Neural progenitor cell (in vitro differentiated cells): ENCODE measurements at places on chromosomes 3 and 15.
A peak's percentile ranks its signal among the peaks of the same experiment; 100 is the strongest.

DNA sequence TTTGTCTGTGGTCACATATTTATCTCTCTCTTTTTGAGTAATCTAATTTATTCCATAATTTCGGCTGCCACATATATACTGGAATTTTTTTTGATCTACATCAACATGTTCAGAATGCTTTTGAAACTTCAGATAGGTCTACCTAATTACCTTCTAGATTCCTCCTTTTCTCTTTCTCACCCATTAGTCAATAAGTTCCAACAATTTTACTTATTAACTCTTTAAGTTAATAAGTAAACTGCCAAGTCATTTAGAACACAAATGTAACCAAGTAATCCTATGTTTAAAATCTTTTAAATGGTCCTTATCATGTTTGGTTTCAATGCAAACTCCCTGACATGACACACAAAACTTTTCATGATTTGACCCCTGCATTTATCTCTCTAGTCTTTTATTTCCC lies 410.5 kb downstream of the UNC13C start:
- no peak for DNase-seq

GRCh38 chr3:33187368-33187634 lies 31.3 kb downstream of the SUSD5 start:
- no peak for DNase-seq

GRCh38 chr3:123038751-123039150 lies 11.2 kb upstream of the SEMA5B start:
- DNase-seq: no peak

- DNase-seq: peak; percentile 86
Observed at GRCh38 chr3:157532529-157533297, 29.5 kb upstream of the VEPH1 start.

- no peak for DNase-seq
Observed at GRCh38 chr3:3353153-3353552, 173.7 kb upstream of the CRBN start.

DNA sequence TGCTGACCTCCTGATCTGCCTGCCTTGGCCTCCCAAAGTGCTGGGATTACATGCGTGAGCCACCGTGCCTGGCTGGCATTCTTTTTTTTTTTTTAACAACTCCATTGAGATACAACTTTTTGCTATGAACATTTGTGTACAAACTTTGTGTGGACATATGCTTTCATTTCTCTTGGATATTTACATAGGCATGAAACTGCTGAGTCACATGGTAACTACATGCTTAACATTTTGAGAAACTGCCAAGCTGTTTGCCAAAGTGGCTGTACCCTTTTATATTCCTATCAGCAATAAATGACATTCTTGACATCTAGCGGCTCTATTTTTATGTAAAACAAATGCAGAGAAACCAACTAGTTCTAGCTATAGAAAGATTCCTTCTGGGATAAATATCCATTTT lies 8.7 kb upstream of the YEATS2 start:
- no peak for DNase-seq

GRCh38 chr3:196168808-196169391 lies 42.3 kb downstream of the ZDHHC19 start:
- DNase-seq: no peak

- DNase-seq: no peak
Observed at GRCh38 chr3:155270485-155271342, 22.8 kb downstream of the STRIT1 start.

- peak; percentile 60 for DNase-seq
Observed at GRCh38 chr15:29386523-29386922, 116.9 kb upstream of the NSMCE3 start.

GRCh38 chr15:67146875-67147381 lies 81.5 kb downstream of the SMAD3 start:
- peak; percentile 56 for DNase-seq

GRCh38 chr3:12992629-12993516 lies 80.4 kb downstream of the IQSEC1 start:
- DNase-seq: peak; percentile 91

DNA sequence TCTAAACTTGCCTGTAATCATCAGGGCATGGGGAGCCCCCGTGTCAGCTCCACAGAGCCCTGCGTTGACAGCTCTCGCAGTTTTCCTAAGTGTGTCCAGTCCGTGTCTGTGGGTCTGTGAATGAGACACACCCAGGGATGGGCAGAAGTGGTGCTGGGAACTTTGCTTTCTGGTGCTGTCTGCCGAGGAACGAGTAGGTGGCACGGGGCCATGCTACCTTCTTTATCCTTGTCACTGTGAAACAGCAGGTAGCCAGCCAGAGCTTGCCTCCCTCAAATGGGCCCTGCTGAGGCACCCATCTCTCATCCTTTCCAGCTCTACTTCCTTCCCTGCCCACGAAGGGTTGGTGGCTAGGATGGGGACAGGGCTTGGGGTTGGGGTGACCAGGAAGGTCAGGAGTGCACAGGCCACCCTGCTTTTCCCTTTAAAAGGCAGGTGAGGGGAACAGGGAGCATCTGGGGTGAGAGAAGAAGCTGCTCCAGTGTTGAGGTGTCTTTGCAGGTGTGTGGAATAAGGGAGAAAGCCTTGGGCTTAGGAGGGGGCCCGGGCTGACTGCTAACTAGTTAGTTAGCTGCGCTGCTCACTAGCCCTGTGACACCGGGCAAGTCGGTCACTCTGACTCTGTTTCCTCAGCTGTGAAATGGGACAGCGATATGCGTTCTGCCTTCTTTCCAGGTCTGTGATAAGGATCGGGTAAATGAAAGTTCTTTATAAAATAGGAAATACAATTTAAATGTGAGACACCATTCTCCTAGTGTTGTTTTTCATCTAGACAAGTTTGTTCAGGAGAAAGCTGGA lies 27.9 kb downstream of the PDIA5 start:
- DNase-seq: no peak

- no peak for DNase-seq
Observed at GRCh38 chr15:63523306-63523990, 19.1 kb downstream of the USP3 start.

DNA sequence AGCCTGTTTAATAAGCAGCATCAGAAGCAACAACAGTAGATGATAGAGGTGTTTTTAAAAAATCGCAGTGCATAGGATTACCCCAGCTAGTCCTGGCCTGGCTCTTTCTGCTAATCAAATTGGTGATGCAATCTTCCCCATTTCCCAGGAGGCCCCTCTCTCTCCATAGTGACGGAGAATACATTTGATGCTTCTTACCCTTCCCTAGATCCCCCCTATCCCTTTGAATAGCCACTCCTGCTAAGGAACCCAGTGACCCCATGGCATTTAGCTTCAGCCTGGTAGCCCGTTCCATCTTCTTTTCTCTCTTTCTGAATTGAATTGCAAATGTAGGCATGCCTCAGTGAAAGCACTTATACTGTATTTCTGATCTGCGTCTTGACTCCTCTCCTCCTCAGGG lies 223.6 kb upstream of the GAP43 start:
- no peak for DNase-seq

- DNase-seq: peak; percentile 79
Observed at GRCh38 chr3:113948015-113948917, 453 bp downstream of the ZDHHC23 start.

- DNase-seq: peak; percentile 54
Observed at GRCh38 chr3:30319713-30320112, 286.7 kb upstream of the TGFBR2 start.

DNA sequence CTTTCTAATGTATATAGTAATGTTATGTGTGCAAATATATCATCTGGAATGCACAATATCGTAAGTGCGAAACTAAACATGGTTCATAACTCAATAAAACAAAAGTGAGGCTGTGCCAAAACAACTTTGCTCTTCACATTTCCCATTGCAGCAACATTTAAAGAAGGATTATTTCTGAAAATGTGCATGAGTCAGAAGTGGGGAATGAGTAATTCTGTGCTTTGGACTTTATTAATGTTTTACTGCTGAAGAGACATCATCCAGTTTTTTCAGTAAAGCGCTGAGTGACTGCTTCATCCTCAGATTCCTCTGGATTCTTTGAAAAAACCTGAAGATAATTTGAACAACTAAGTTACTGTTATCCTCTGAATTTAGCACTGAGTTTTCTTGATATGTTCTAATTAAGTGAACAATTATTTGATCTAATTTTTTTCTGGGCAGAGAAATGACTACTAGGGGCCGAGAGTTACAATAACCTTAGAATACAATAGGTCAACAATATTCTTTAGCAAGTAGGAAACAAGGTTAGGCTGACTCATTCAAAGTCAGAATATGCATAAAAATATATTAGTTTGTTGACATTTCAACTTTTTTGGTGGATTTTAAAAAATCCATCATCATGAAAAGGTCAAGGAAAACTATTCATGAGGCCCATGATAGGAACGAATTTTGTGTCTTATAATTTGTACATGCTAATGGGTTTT lies 20.0 kb upstream of the PLCL2 start:
- DNase-seq: no peak

DNA sequence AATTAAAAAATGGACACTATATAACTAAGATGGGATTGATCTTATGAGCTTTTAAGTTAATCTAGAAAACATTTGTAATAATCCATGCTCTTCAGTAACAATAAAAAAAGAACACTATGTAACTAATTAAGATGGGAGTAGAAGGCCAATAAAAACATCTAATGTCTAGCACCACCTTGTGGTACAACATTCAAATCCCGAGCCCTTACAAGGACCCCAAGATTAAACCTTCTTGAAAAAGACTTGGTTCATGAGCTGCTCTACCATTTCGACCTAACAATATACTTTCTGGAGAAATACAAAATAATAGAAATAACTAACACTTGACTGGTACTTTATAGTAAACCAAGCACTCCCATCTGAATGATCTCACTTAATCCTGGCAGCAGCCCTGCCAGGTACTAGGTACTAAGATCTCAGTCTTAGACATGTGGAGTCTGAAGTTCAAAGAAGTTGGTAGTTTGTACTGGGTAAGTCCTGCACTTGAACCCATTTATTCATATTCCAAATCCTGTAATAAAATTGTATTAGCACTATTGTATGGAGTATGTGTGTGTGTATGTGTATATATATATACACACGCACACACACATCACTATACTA lies 21.8 kb downstream of the METTL6 start:
- peak; percentile 70 for DNase-seq

DNA sequence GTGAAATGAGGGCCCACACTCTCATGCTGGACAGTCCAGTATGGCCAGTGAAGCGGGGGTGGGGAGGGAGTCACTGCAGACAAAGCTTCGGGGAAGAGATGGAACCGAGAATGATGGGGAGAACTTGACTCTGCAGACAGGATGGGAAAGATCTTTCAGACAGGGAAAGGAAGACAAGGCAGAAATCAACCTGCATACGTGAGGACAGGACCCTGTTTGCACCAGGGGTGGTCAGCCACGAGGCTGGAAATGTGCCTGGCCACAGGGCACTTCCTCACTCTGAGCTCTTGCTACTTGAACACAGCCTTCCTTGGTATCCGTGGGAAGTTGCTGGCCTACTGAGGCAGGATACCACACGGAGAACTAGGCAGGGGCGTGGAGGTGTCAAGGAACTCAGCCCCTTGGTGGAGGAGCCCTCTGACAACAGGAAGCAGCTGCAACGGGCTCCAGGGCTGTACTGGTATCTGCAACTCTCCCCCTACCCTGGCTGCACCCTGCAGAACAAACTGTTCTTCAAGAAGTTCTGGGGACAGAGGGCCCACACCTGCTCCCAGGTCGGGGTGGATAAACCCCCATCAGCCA lies 9.3 kb upstream of the SRP14 start:
- DNase-seq: no peak

GRCh38 chr15:76338486-76339304 lies 2.1 kb downstream of the ISL2 start:
- DNase-seq: peak; percentile 23

DNA sequence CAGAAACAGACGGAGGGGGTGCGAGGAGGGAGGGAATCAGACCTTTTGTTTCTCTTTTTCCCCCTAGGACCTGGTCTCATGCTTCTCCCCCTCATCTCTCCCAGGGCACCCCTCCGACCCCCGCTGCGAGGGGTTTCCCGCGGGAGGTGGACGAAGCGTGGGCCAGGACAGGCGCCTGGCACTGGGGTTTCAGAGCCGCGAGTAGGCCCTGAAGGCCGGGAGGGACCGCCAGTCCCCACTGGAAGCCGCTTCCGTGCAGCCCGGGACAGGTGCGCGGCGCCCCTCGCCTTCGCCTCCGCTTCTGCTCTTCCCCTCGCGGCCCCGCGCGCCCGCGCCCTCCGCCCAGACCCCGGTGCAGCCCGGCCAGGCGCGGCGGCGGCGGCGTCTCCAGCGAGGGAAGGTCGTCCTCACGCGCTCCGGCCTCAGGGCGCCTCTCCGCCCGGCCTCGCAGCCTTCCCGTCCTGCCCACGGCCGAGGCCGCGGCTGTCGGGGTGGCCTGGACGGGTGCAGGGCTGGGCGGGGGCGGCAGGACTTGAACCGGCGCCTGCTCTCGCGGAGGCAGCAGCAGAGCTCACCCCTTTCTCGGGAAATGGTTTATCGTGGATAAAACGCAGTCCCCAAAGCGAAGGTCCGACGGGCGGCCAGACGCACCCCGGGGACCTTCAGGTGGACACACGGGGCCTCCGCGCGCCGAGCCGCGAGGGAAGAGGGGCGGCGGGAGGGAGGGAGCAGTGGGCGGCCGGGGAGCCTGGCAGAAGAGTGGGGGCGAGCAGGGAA lies 31.5 kb upstream of the ADAMTS17 start:
- peak; percentile 32 for DNase-seq

DNA sequence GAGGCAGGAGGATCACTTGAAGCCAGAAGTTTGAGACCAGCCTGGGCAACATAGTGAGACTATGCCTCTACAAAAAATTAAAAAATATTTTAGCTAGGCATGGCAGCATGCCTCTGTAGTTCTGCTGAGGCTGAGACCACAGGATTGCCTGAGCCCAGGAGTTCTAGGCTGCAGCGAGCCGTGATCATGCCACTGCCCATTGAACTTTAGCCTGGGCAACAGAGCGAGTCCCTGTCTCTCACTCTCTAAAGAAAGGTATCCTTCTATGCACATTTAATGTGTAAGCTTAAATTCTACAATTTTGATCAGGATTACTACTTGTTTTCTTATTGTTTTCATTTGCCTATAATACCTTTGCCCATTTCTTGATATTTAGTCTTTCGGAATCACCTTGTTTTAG lies 26.8 kb downstream of the GALK2 start:
- DNase-seq: no peak

GRCh38 chr3:161316006-161316689 lies 55.2 kb downstream of the SPTSSB start:
- DNase-seq: no peak

GRCh38 chr15:59688423-59688781 lies 718 bp downstream of the BNIP2 start:
- DNase-seq: no peak

DNA sequence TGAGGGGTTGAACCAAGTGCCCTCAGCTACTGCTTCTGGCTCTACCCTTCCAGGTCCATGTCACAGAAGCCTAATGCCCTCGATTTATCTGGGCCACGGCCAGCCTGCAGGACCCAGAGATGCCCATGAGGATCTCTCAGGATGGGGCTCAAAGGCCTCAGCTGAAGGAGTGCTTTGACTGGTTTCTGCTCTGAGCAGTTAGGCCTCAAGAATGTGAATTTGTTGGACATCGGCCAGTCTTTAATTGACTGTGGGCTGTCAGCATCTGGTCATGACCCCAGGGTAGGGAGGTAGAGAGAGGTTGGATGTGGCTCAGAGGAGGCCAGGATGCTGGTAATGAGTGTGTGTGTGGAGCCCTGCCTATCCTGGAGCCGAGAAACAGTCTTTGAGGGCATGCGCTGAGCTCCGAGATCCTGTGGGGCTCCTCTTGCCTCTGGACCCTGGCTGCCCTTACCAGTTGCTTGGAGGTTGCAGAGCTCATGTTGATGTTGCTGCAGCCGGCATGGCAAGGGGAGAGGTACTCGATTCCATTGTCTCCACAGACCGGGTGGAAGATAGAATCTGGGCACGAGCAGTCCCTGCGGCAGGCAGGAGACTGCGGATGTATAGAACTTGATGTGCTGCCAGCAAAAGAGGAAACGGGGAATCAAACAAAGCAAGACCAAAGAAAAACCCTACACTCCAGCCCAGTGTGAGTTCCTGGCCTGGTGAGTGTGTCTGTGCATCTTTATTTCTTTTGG lies 49.1 kb upstream of the RAB6B start:
- no peak for DNase-seq

- no peak for DNase-seq
Observed at GRCh38 chr15:29205186-29205585, 64.4 kb downstream of the NSMCE3 start.
